ENCODE measurements at places on chromosomes 11 and 22. TPM values are rescaled to one million over a fixed set of nuclear protein-coding genes. Genes with fewer than 3 reads are reported as not detected.
A peak's percentile ranks its signal among the peaks of the same experiment; 100 is the strongest.

The MS4A15 gene
- not detected for total RNA-seq

GRCh38 chr11:57781529-57781943 is 19.9 kb downstream of the CTNND1 start:
- DNase-seq: no peak

DNA sequence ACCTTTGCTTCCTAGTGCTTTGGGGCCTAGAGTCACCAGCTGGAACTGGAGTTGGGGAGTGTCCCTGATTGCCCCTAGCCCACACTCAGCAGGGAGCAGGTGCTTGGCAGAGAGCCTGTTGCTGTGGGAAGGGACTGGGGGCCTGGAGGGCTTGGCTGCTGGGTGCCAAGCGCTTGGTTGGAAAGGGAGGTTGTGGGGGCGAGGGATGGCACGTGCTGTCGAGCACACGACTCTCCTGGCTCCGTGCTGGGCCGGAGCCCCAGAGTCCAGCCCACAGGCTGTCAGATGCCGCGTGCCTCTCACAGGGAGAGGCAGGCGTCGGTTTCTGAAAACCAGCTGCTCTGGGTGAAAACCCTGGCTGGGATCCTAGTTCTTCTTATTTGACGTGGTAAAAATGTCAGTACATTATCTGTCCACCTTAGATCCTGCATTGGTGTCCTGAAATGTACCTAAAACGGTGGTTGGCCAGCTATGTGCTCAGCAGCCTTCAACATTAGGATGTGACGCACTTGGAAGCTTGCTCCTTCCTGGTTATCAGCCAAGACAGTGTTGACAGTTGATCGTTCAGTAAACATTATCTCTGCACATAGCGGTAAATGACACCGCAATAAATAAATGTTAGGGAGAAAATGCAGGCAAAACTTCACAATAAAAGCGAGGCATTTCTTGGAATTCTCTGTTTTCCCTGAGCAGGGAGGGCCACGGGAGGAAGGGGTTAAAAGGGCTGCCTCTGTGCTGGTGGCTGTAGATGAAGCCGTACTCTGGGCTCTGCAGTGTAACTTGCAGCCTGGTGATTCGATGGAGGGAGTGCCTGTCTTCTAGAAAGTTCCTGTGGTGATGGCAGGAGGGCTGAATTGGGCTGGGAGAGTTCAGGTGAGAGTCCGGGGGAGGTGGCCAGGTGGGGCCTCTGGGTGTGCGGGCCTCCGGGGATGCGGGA is 29.2 kb downstream of the GRAMD4 start:
- peak; percentile 78 for DNase-seq

GRCh38 chr11:39542460-39542859 is 1917.0 kb downstream of the LRRC4C start:
- DNase-seq: no peak

- no peak for DNase-seq
These were observed 91.6 kb upstream of the B3GAT1 start for GRCh38 chr11:134503596-134503995.
